ENCODE measurements at places on chromosomes 11 and 22.

- no peak for DNase-seq
These were observed 1.5 kb downstream of the MIEF1 start for GRCh38 chr22:39503630-39504029.

DNA sequence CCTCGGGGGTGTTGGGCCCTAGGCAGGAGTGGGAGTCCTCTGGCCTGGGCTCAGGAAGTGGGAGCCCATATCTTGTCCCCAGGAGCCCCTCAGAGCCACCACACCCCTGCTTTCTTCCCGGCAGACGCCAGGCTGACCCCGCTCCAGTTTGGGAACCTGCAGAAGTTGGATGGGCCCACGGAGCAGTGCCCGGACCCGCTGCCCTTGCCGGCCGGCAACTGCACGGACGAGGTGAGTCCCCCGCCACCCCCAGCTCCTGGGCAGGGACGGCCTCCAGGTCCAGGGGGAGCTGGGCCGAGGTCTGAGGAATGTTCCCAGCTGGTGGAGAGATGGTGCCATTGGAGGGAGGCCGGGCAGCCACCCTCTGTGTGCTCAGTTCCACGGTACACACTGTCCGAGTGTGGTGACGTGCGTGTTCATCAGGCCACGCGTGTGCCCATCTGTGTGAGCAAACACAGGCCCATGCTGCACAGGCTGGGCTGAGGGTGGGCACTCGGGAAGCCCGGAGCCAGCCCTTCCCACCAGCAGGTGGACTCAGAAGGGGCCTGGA, 4.8 kb downstream of the MUC5B start:
- DNase-seq: no peak

GRCh38 chr11:6545917-6546605, 49.0 kb downstream of the DNHD1 start:
- no peak for DNase-seq

DNA sequence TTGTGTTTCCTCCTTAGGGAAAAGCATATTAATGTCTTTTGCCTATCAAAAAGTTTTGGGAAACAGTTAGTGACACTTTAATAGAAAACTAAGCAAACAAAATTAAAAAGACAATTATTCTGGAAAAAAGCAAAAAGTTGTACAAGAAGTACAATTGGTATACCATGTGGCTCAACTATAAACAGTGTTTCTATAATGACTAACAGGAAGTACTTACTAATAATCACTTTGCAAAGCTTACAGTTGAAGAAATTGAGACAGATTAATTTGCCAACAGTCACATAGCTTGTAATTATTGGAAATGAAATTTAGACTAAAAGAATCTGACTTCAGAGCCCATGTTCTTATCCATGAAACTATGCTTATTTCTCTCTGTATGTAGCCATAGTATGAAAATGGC, 24.7 kb downstream of the PPME1 start:
- no peak for DNase-seq

DNA sequence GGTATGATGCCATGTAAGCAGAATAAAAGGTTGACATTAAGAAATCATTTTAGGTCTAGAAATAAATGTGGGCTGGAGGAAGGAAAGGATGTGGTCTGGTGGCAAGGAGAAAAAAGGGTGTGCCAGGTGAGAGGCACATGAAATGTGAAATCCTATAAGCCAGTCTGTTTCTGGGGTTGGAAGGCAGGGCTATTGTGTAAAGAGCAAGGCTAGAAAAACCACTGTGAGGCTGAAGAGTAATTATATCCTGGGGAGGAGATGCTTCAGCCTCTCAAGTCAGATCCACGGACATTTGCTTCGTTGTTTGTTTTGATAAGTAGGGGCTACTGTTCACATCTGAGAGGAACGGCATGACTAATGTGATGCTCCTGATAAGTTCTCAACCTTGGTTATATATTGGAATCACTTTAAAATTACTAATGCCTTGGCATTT, 77.5 kb upstream of the CTSC start:
- no peak for DNase-seq

DNA sequence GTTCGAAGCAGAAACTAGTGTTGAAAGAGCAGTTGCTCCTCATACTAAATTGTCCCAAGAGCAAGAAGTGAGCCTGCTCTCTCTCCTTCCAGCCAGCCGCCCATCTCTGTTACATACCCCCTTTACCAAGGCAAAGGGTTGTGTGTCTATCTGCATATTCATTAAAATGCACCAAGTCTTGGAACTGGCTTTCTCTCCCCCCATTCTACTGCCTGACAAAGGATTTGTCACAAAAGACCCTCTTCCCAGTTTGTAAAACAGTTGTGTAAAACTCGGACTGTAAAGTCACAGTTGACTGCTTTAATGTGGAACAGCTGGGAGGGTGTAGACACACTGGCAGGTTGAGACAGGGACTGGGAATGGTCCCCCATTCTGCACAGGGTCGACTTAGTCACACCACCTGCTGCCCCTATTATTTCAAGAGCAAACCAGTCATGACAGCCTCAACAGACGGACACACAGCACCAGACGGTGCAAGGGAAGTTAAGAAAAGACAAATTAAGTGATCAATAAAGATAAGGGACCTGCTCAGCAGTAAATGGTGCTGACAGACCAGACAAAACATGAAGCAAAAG, 60.0 kb upstream of the HTATIP2 start:
- DNase-seq: no peak

GRCh38 chr11:132289590-132290256, 919.3 kb downstream of the NTM start:
- no peak for DNase-seq

DNA sequence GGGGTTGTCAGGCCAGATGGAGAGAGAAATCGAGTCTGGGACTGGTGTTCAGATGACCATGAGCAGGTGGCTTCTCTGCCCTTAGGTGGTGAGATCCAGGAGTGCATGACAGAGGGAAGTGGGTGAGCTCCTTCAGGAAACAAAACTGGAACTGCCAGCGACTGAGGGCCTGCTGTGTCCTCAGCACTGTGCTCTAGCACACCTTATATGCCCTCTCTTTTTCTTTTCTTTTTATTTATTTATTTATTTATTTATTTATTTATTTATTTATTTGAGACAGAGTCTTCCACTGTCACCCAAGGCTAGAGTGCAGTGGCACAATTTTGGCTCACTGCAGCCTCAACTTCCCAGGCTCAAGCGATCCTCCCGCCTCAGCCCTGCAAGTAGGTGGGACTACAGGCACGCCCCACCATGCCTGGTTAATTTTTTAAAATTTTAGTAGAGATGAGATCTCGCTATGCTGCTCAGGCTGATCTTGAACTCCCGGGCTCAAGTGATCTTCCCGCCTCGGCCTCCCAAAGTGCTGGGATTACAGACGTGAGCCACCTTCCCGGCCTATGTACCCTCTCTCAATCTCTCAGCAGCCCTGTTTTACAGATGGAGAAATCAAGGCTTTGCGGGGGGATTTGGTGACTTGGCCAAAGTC, 14.8 kb upstream of the RASD2 start:
- peak; percentile 42 for DNase-seq
